Glutamatergic neuron (in vitro differentiated cells): ENCODE measurements at places on chromosomes 13 and 19.
A peak's percentile ranks its signal among the peaks of the same experiment; 100 is the strongest.

DNA sequence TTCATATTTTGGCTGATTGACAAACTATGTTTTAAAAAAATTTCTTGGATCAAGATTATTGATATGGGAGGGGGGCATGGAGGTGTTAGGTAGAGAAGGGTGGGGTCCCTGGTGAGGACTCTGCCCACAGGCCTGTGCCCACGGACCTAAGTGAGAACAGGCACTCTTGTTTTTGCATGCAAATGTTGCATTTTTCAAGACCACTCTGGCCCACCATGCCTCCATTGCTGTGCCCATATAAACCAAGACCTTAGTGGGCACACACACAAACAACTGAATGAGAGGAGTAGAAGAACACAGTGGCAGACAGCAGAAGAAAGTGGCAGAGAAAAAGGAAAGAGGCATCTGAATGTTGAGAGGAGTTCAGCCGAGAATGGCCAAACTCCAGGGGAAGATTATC is 69.6 kb upstream of the ZNF98 start:
- no peak for DNase-seq
- H3K27ac ChIP-seq = no peak overlapping the region
- H3K4me1 ChIP-seq = no peaks in the 10 kb centered on the region
- H3K4me3 ChIP-seq = no peak overlapping the region

DNA sequence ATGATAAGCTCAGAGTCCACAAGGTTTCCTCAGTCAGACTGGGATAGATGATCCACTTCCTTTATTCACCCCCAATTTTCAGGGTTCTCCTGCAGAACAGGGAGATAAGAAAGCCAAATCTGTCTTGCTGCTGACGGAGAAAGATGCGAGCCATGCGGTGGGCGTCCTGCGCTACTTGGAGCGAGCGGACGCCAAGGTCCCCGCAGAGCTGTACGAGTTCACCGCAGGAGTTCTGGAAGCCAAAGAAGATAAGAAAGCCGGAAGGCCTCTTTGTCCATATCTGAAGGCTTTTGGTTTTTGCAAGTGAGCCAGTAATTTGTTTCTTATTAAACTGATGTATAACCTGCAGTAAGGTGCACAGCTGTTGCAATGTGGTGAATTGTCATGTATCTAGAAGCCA is 66.7 kb downstream of the SLC7A9 start:
- no peak overlapping the region for H3K4me3 ChIP-seq
- no peaks in the 10 kb centered on the region for H3K4me1 ChIP-seq
- no peaks in the 10 kb centered on the region for H3K36me3 ChIP-seq
- no peak overlapping the region for H3K27ac ChIP-seq
- peaks cover 2% of the 10 kb centered on the region for H3K27me3 ChIP-seq

DNA sequence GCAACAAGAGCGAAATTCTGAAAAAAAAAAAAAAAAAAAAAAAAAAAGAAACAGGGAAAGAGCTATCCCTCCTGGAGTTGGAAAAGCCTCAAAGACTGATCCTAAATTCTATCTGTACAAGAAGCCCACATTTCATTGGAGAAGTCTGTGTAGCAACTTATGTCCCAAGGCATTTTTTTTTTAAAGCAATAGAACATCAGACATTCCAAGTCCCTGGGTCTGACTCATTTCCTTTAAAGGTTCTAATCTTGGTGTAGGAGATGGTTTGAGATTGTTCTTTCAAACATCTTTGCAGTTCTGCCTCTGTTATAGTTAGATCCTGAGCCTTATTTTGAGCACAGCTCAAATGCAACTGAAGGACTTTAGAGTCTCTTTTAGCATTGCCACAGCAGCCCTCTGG is 706.5 kb upstream of the MIR17HG start:
- no peak for DNase-seq
- no peaks in the 10 kb centered on the region for H3K4me1 ChIP-seq
- H3K36me3 ChIP-seq = peaks cover 5% of the 10 kb centered on the region
- H3K4me3 ChIP-seq = no peak overlapping the region
- H3K27me3 ChIP-seq = no peaks in the 10 kb centered on the region

DNA sequence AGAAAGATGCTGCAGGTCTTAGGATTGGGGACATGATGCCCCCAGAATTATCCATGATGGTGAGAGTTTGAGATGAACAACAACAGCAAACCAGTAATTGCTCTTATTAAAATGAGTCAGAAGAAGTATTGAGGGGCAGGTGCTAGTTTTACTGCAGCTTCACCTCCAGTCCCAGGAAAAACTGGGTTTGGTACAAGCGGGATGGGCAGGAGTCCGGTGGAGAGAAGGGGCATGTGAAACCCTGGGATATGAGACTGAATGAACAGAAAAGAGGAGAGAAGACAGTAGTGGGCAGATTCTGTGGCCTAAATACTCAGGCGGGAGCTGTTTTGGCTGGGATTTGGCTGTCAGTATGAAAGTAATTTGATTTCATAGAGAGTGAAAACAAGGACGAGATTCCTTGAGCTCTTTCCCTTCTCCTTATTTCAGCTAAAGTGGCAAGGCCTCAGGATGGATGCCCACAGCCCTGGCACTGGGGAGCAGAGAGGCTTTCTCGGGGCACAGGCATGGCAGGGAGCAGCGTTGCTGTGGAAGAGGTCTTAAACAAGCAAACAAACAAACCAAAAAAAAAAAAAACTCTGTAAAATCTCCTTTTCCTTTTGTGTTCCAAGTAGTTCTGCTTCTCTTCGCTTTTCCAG is 30.7 kb downstream of the NFIX start:
- peaks cover 33% of the 10 kb centered on the region for H3K27me3 ChIP-seq
- H3K36me3 ChIP-seq = no peaks in the 10 kb centered on the region
- no peak for DNase-seq
- H3K4me3 ChIP-seq = peak overlapping the region; percentile 84

- peak overlapping the region; percentile 47 for H3K4me3 ChIP-seq
- DNase-seq = peak; percentile 43
- H3K27ac ChIP-seq = peak overlapping the region; percentile 82
- H3K27me3 ChIP-seq = peaks cover 11% of the 10 kb centered on the region
These were observed 5.4 kb downstream of the AKAP8 start for GRCh38 chr19:15374105-15374651.

DNA sequence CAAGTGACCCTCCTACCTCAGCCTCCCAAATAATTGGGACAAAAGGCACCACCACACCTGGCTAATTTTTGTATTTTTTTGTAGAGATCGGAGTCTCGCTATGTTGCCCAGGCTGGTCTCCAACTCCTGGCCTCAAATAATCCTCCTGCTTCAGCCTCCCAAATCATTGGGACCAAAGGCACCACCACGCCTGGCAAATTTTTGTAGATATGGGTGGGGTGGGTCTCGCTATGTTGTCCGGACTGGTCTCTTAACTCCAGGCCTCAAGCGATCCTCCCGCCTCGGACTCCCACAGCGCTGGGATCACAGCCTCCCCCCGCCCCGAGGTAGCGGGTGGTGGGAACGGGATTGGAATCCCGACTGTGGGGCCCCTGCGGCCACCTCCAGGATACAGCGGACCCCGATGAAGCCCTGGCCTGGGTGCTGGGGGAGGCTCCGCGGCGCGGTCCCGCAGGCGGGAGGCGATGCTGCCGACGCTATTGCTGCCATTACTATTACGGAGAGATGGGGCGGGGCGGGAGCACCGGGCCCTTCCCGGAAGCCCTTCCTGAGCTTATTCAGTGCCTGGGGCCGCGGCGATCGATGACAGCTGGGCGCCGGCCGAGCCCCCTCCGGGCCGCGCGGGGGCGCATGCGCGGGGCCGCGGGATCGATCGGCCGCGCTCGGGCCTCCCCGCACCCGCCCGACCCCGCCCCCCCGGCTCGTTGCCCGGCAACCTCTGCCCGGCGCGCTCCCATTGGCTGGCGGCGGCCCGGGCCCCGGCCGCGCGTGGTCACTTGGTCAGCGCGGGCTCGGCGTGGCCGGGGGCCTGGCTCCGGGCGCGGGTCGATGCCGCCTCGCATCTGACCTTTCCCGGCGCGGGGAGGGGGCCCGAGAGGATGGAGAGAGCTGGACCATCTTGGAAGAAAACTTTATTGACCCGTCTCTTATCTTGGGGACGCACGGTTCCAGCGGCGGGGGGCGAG is 27.9 kb upstream of the ONECUT3 start:
- no peaks in the 10 kb centered on the region for H3K36me3 ChIP-seq
- peaks cover 17% of the 10 kb centered on the region for H3K4me1 ChIP-seq
- H3K4me3 ChIP-seq = peak overlapping the region; percentile 46
- no peak overlapping the region for H3K27ac ChIP-seq

DNA sequence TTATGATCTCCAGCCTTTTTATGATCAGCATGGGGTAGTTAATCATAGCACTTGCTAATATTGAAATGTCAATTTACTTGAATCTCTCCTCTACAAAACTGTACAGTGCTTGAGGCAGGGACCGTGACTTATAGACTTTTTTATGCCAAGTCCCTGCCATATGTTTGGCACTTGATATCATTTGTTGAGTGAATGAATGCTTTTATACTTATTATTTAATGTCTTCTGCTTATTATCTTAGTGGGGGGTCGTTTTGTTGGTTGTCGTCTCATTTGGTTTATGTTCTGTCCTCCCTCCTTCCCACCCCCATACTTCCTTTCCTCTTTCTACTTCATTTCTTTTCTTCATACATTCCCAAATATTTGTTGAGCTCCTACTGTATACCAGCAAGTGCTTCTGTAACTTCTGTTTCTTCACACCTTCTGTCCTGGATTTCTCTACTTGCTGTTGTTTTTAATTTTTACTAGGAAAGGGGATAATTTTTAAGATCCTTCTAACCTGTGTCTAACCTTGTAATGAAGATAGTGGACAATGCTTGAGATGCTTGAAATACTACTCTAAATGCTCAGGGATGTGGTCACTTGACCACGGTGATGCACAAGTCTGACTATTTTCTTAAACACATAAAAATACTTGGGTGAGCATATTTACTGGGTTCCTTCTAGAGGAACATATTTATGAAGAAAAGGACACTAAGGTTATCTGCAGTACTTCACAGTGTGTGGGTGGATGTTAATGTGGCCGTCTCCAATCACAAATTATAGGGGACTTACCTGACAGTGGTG is 223.8 kb downstream of the TDRD3 start:
- no peaks in the 10 kb centered on the region for H3K27me3 ChIP-seq
- no peak for DNase-seq
